ENCODE measurements at places on chromosomes 12 and 14. TPM values are rescaled to one million over a fixed set of nuclear protein-coding genes. Genes with fewer than 3 reads are reported as not detected.

The KRT83 gene
- not detected for total RNA-seq

The ZCRB1 gene
- 22.2 TPM for total RNA-seq

The ANKRD13A gene
- 61.4 TPM for total RNA-seq

The CCDC197 gene
- total RNA-seq = not detected

The CRACR2A gene
- 3.6 TPM for total RNA-seq

The FLVCR2 gene
- total RNA-seq = 65.9 TPM

The PPP1R1A gene
- 26.1 TPM for total RNA-seq

The GUCY2C gene
- not detected for total RNA-seq

- no peaks in the 10 kb centered on the region for H3K27me3 ChIP-seq
- H3K36me3 ChIP-seq = no peaks in the 10 kb centered on the region
- no peaks in the 10 kb centered on the region for H3K4me1 ChIP-seq
- no peak for DNase-seq
- H3K4me3 ChIP-seq = no peak overlapping the region
Observed at GRCh38 chr14:86027144-86027543, 497.2 kb downstream of the FLRT2 start.

DNA sequence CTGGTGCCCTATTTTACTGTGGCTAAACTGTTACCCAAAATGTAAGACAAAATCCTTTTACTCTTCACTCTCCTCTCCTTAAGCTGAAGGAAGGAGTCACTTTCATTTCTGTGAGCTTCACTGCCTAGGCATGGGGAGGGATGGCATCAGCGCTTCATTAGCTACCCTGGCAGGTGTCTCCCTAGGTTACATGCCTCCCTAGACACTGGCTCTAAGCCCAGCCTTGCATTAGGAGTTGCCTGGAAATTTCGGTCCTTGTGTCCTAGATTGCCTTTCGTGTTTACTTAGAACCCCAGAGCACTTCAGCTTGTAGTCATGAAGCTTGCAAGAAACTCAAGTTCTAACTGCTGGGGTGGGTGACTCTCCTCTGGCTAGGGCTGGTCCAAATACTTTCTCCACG is 520.5 kb upstream of the STXBP6 start:
- H3K27me3 ChIP-seq = no peaks in the 10 kb centered on the region
- no peaks in the 10 kb centered on the region for H3K4me1 ChIP-seq
- no peak overlapping the region for H3K27ac ChIP-seq
- no peak for DNase-seq
- no peaks in the 10 kb centered on the region for H3K36me3 ChIP-seq
- H3K4me3 ChIP-seq = no peak overlapping the region

DNA sequence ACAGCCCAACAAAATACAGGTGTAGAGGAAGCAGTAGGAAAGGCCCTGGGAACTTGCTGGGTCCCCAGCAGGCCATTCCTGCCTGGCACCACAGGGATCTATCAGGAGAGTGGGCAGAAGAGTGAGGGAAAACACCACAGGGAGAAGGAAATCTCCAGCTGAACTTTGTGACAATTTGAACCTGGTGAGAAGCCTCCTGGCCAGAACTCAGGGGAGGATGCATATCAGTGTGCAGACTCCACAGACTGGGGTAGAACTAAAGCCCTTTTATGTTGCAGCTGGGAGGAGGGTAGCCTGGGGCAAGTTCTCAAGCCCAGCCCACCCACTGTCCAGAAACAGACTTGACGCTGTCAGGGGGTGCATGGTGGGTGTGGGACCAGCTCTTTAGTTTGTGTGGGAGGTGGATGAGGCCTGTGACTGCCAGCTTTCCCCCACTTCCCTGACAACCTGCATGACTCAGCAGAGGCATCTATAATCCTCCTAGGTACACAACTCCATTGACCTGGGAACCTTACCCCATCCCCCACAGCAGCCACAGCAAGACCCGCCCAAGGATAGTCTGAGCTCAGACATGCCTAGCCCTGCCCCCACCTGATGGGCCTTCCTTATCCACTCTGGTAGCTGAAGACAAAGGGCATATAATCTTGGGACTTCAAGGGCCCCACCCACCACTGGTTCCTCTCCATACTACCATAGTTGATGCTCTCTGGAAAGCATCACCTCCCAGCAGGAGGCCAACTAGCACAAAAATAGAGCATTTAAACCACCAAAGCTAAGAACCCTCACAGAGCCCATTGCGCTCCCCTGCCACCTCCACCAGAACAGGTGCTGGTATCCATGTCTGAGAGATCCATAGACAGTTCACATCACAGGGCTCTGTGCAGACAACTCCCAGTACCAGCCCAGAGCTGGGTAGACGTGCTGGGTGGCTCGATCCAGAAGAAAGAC is 28.9 kb downstream of the PNN start:
- no peaks in the 10 kb centered on the region for H3K36me3 ChIP-seq
- no peaks in the 10 kb centered on the region for H3K27me3 ChIP-seq
- no peak for DNase-seq
- H3K4me3 ChIP-seq = no peak overlapping the region
- H3K4me1 ChIP-seq = no peaks in the 10 kb centered on the region

- peaks cover 9% of the 10 kb centered on the region for H3K4me1 ChIP-seq
- H3K27ac ChIP-seq = no peak overlapping the region
- no peak for DNase-seq
- no peak overlapping the region for H3K4me3 ChIP-seq
Observed at GRCh38 chr14:99441157-99441870, 39.3 kb downstream of the SETD3 start.

DNA sequence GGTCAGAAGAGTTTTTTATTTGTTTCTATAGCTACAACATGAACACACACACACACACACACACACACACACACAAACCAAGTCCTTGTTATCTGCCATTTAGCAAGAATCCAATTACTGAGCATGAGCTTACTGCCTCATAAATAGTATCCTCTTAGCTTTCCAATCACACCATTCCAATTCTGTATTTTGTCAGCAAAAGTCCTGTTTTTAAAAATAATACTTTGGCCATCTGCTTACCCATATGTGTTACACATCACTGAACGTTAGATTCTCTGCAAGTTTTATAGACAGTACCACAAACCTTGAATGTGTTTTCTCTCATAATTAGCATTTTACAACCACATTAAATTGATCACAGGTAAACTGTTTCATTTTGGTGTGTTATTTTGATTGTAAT is 1905.4 kb upstream of the FLRT2 start:
- no peaks in the 10 kb centered on the region for H3K4me1 ChIP-seq

DNA sequence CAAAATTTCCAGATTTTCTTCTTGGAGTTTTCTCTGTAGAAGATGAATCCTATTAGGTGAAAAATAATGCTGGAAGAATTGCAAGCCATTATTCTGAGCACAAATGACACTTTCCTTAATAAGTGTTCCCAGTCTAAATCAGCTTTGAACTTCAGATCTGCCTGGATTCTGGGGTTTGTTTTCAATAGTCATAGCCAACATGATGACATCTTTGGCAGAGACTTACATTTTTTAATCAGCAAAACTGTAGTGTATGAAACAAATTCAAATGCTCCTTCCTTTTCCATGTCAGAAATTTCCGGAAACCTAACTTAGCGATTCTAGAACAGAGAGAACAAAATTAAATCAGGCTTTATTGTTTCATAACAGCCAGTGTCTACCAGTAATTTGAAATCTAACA is 88.5 kb downstream of the TSPAN8 start:
- no peak overlapping the region for H3K4me3 ChIP-seq
- no peak overlapping the region for H3K27ac ChIP-seq
- no peaks in the 10 kb centered on the region for H3K27me3 ChIP-seq
- H3K36me3 ChIP-seq = no peaks in the 10 kb centered on the region
- H3K4me1 ChIP-seq = no peaks in the 10 kb centered on the region

DNA sequence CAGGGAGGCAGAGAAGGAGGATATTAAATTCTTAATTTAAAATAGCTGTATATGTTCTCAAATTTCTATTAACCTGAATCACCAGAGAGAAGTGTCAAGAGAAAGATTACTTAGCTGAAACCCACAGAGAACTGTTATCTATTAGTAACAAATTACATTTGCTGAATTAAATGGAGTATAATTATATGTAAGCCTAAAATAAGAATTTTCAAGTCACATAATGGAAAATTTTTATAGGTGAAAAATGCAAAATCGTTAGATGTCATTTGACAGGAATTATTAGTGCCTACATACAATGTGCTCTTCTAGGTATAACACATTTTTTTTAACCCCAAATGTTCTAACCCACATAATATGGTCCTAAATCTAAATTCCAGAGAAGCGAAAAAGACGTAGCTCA is 4.1 kb upstream of the ATP2B1 start:
- H3K27me3 ChIP-seq = no peaks in the 10 kb centered on the region
- DNase-seq = no peak
- no peak overlapping the region for H3K27ac ChIP-seq
- no peaks in the 10 kb centered on the region for H3K4me1 ChIP-seq
- no peaks in the 10 kb centered on the region for H3K36me3 ChIP-seq

DNA sequence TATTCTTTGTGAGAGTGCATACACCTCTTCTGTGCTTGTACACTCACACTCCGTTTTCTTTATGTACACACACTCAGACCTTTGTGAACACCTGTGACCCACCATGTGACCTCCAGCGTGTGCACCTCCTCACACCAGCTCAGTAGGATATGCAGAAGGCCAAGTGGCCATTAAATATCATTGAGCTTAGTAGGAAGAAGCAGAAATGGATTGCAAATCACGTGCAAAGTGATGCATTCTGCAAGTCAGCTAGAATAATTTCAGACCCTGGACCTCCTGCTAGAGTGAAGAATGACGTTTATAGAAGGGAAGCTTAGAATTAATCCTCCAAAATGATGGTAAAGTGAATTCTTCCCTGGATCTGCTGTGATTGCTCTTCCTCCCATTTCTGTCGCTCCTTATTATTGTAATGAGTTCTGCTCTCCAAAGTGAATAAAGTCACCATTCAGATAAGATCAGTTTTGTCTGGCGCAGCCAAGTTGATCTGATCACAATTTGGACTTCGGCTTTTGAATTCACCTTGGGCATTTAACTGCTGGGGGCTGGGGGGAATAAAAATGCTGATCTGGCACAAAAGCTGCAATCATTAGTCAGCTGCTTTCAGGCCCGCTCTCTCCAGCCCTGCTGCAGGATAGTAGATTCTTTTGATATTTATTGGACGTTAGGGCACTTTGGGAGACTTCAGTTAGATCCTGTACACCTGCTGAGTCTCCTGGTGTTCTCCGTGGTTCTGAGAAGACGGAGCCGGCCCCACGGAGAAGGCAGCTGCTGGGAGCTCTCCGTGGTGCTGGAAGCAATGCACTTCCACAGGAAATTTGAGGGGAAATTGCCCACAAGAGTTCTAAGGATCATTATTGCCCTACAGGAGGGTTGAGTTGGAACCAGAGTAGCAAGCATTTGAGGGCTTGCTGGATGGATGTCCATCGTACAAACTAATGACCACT is 12.4 kb upstream of the NRXN3 start:
- H3K4me1 ChIP-seq = no peaks in the 10 kb centered on the region
- DNase-seq = no peak
- H3K27me3 ChIP-seq = no peaks in the 10 kb centered on the region
- no peaks in the 10 kb centered on the region for H3K36me3 ChIP-seq
- H3K27ac ChIP-seq = no peak overlapping the region
- H3K4me3 ChIP-seq = no peak overlapping the region

GRCh38 chr14:88326352-88327103 is 3.5 kb upstream of the KCNK10 start:
- H3K36me3 ChIP-seq = no peaks in the 10 kb centered on the region
- no peak for DNase-seq
- no peak overlapping the region for H3K27ac ChIP-seq
- peaks cover 64% of the 10 kb centered on the region for H3K27me3 ChIP-seq

DNA sequence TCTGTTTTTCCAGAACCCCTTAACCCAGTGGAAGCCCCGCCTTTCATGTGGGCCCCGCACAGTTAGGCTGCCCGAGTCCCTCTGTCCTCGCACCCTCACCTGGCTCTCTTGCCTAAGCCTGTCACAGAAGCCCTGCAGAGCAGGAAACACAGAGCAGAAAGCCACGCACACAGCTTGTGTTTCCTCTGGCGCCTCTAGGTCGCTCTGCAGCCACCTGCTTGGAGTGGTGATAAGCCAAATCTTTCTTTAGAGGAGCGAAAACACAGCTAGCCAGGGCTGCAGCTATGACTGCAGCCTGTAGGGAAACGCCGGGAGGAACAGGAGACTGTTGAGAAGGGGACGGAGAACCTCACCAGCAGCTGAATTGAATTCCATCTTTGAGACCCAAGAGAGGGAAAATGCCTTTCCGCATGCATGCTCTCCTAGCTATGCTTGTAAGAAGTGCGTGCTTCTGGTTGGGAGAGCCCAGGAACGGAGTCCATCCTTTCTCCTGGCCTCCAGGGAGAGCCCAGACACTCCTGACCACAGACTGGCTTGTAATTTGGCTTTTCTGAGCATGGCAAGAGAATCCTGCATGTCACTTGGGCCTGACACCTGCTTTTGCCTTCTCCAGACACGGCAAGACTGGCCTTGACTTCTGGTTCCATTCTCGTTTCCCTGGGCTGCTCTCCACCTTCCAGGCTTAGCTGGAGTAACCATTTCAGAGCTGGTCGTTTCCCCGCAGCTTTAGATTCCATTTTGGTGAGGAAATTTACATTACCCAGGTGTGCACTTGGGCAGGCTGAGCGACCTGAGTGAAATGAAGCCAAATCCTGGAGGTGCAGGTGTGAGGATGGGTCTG is 301.6 kb downstream of the CACNA1C start:
- no peaks in the 10 kb centered on the region for H3K4me1 ChIP-seq
- H3K27ac ChIP-seq = no peak overlapping the region
- DNase-seq = no peak
- H3K4me3 ChIP-seq = no peak overlapping the region

DNA sequence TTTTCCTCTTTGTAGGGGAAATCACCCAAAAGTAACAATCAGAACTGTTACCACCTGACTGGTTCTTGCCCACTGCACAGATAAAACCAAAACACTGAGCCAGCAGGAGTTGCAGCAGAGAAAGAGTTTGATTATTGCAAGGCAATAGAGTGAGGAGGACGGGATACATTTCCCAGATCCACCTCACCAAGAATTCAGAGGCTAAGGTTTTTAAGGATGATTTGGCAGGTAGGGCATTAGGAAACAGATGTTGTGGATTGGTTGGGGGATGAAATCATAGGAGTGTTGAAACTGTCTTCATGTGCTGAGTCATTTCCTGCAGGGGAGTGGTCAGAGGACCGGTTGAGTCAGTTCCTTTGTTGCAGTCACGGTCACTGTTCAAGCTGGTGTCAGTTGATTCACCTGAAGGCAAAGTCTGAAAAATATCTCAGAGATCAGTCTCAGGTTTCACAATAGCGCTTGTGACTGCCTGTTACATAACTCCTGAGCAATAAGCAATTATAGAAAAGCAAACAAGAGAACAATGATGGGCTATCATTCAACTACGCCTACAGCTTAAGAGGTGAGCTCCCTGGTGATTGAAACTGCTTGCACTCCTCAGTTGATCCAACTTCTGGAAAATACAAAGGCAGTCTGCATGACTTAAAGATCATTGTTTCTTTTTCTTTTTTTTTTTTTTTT is 20.3 kb upstream of the AMN1 start:
- H3K4me3 ChIP-seq = no peak overlapping the region
- H3K27me3 ChIP-seq = no peaks in the 10 kb centered on the region
- H3K4me1 ChIP-seq = peaks cover 13% of the 10 kb centered on the region
- DNase-seq = no peak
- H3K36me3 ChIP-seq = no peaks in the 10 kb centered on the region

GRCh38 chr12:57887631-57888408 is 41.3 kb upstream of the CTDSP2 start:
- H3K4me3 ChIP-seq = peak overlapping the region; percentile 8
- DNase-seq = no peak
- H3K4me1 ChIP-seq = peaks cover 63% of the 10 kb centered on the region
- H3K27me3 ChIP-seq = no peaks in the 10 kb centered on the region
- H3K36me3 ChIP-seq = no peaks in the 10 kb centered on the region
